ENCODE measurements at places on chromosomes 5 and 9. TPM values are rescaled to one million over a fixed set of nuclear protein-coding genes. Genes with fewer than 3 reads are reported as not detected.

DNA sequence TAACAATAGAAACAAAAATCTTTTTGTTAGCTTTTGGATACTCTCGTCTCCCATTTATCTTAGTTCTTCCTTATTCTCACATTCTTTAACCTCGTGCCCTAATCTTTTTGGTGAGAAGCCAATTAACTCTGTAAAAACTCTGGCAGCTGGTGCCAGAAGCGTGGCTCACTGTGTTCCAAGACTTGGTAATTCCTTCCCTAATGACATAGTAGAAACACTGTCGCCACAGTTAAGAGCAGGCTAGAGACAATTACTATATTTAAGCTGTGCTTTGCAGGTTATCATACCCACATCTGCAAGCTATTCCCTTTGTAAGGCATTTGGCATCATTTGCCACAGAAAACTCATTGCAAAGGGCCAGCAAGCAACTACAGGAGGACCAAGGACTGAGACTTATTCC is 160.9 kb upstream of the PIK3R1 start:
- DNase-seq: no peak

- no peak for DNase-seq
These were observed 12.7 kb downstream of the RLN1 start for GRCh38 chr9:5326893-5327548.

DNA sequence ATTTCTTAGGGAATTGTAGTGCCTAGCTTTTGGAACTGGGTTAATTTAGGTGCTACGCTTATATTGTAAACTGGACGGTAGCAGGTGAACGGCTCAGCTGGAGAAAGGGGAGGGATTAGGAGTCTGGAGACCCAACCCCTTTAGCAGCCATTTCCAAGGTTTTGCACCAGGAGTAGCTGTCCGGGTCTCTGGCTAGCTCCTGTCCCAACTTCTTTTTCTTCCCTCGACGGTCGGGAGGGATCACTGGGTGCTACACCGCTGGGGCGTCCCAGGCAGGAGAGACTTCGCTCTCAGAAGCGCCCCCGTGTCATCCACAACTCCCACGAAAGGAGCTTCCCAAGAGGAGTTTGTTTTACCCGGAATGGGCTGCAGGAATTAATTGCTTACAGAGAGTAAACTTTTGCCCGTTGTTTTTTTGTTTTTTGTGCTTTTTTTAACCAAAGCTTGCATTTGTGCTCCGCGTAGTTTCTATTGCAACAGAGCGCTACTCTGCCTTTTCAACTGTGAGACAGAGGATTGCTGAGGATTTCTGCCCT is 1640.9 kb upstream of the C9orf72 start:
- DNase-seq: no peak

GRCh38 chr5:138760448-138761110 is 7.4 kb downstream of the CTNNA1 start:
- DNase-seq: no peak

- peak; percentile 89 for DNase-seq
These were observed 1.4 kb downstream of the MLLT3 start for GRCh38 chr9:20620650-20621470.

- no peak for DNase-seq
These were observed 412.6 kb downstream of the MLLT3 start for GRCh38 chr9:20209391-20210340.

DNA sequence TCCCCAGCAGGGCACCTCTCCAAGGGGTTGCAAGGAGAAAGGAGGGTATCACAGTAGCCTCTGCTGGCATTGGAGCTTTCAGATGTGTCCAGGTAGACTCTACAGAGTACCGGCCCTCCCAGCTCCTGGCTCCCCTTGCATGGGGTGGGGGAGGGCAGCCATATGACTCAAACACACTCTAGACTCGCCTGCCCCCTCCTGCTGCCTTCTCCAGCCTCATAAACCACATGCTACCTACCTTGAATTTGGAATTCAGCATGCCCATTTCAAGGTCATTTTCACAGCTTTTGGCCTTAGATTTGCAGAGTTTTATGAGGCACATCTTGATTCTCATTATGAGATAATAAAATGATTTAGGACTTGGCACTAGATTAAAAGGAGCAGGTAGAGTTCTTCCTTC is 32.8 kb upstream of the SMIM32 start:
- DNase-seq: no peak

GRCh38 chr9:80134487-80134886 is 562.7 kb downstream of the TLE4 start:
- no peak for DNase-seq

- peak; percentile 96 for DNase-seq
These were observed at the start of gene UBE2R2 for GRCh38 chr9:33816327-33817252. TSS of gene UBE2R2 (plus strand) at chr9:33817160. CDS start at chr9:33817758, 598 bp downstream.

GRCh38 chr5:179125789-179126505 is 65.8 kb downstream of the ZNF354C start:
- DNase-seq: no peak

GRCh38 chr9:130160862-130161470 is 11.2 kb upstream of the NCS1 start:
- DNase-seq: no peak

DNA sequence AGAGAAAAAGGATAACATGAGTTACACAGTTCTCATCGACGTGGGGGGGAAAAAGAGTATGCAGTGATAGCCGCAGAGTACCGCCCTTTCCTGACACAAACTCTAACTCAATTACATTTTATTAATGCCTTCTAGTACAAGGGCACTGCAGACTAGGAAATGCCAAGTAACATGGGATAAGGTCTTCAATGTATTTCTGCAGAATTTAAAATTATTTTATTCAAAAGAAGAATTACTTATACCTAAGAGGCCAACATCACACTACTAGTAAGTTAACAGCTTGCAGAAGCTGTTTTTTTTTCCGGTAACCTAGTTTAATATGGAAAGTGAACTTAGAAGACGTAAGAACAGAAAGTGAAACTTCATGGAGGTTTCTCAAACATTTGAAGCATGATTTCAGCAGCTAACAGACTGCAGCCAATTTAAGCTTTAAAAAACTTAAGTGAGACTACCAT is 3.9 kb downstream of the SETX start:
- DNase-seq: no peak

- DNase-seq: no peak
These were observed 399.9 kb upstream of the ADAMTSL1 start for GRCh38 chr9:18074041-18074440.

DNA sequence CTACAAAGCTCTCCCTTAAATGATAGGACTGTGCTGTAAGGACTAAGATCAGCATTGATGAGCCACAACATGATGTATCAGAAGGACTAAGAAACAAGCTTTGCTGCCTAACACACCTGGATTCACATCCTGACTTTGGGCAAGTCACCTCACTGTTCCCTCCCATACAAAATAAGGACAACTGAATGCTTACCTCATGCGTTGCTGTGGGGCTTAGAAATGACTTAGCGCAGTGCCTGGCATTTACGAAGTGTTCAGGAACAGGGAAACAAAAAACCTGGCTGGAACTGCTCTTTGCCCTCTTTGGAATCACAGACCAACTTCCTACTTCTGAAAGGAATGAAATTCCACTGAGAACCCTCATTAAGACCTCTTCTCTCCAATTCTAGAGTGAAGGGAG is 113.7 kb downstream of the BAAT start:
- DNase-seq: no peak

DNA sequence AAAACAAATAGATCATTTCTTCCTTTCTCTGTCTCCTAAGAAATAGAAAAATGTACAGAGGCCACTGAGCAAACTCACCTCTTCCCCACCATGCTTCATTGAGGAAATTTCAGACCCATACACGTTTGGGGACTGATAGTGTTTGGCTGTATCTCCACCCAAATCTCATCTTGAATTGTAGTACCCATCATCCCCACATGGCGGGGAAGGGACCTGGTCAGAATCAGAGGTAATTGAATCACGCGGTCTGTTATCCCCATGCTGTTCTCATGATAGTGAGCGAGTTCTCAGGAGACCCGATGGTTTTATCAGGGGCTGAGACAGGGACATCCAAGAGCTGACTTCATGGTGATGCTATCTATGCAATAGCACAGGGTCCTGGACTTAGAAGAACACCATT is 1655.8 kb downstream of the MAT2B start:
- DNase-seq: no peak

- no peak for DNase-seq
These were observed 487.8 kb upstream of the NUDT12 start for GRCh38 chr5:104050436-104050835.

DNA sequence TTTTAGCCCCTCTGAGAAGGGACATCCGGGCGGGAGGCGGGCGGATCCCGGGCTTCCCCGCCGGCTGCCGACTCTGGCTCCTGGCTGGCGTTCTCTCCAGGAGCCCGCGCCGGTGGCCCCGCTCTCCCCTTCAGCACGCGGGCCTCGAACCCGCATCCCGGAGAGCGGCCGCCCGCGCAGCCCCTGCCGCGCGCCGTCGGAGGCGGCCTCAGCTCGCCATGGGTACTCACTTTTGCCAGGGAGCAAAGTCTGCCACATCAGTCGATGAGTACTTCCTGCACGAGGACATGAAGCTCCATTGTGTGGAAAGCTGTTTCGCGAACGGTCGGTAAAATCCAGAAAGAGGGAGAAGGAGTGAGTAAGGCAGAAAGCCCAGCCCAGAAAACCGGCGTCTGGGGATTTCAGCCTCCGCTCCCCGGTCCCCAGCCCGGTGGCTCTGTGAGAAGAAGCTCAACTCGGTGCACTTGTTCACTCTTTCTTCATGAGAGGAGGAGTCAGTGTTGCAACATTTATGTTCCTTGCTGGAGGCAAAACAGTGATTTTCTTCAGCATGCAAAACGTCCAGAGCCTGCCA is at the start of gene PRLR:
Gene PRLR (minus strand): TSS at position 450 of the 574 bp plus-strand sequence. CDS start 140,867 bp downstream, outside the sequence.
- no peak for DNase-seq

DNA sequence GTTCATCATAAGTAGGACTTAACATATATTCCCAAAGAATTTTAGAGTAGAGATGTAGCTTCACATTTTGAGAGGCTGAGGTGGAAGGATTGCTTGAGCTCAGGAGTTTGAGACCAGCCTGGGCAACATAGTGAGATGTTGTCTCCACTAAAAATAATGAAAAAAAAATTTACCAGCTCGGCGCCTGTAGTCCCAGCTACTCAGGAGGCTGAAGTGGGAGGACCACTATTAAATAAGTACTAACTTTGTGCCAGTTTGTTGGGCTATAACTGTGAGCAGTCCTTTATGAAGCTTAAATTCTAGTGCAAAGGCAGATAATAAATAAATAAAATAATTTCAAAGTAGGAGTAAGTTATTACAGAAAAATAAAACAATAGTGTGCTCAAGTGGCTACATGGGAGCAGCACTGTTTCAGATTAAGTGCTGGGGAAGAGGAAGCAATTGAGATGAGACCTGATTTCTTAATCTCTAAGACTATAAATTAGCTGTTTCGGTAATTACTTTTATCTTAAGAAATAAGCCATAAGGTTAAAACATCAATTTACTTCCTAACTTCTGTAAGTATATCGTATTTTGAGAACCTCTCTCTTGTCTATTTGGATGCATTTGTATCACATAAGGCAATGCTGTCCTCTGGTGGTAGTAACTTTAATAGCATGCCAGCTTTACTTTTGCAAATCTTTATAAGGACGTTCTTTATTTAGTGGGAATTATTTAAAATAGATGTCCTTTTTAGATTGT is 98.9 kb downstream of the CSNK1G3 start:
- DNase-seq: no peak

Gene SPINK7
- not detected for total RNA-seq

Gene KCTD16
- total RNA-seq: 0.32 TPM

Gene SHOC1
- total RNA-seq: not detected

Gene ANXA2R
- total RNA-seq: 2.0 TPM

Gene PHF19
- total RNA-seq: 13.7 TPM

Gene CD274
- 1.0 TPM for total RNA-seq

Gene CLPTM1L
- total RNA-seq: 112 TPM

Data from mesenteric fat pad (tissue), 1 donor.